ENCODE measurements at places on chromosomes 1 and 21.

- DNase-seq: peak; percentile 62
Observed at GRCh38 chr1:52569449-52570210, 16.7 kb upstream of the TUT4 start.

GRCh38 chr1:210662291-210663050 lies 333.8 kb downstream of the HHAT start:
- DNase-seq: peak; percentile 11

GRCh38 chr1:231416901-231417300 lies 5.2 kb downstream of the EGLN1 start:
- DNase-seq: no peak

GRCh38 chr21:34274001-34274400 lies 89.8 kb upstream of the KCNE2 start:
- no peak for DNase-seq

GRCh38 chr1:45753248-45754037 lies 3.0 kb upstream of the IPP start:
- no peak for DNase-seq

- no peak for DNase-seq
Observed at GRCh38 chr1:209041927-209042326, 541.6 kb upstream of the CAMK1G start.

- no peak for DNase-seq
Observed at GRCh38 chr1:233065685-233066084, 115.3 kb downstream of the NTPCR start.

- DNase-seq: peak; percentile 44
Observed at GRCh38 chr1:64215576-64215975, 12.2 kb downstream of the UBE2U start.

DNA sequence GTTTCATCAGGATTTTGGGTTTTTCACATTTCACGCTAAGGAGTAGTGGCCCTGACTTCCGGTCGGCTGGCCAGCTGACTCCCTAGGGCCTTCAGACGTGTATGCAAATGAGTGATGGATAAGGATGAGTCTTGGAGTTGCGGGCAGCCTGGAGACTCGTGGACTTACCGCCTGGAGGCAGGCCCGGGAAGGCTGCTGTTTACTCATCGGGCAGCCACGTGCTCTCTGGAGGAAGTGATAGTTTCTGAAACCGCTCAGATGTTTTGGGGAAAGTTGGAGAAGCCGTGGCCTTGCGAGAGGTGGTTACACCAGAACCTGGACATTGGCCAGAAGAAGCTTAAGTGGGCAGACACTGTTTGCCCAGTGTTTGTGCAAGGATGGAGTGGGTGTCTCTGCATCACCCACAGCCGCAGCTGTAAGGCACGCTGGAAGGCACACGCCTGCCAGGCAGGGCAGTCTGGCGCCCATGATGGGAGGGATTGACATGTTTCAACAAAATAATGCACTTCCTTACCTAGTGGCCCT lies 23.1 kb upstream of the TNFRSF1B start:
- no peak for DNase-seq

GRCh38 chr1:204271970-204272369 lies 58.2 kb upstream of the GOLT1A start:
- DNase-seq: no peak

GRCh38 chr1:54839824-54840223 lies 38.7 kb upstream of the TTC22 start:
- DNase-seq: no peak

- DNase-seq: no peak
Observed at GRCh38 chr1:77672374-77672773, 10.1 kb downstream of the ZZZ3 start.

- peak; percentile 84 for DNase-seq
Observed at GRCh38 chr1:178724728-178725465, at the start of gene RALGPS2. Gene RALGPS2, plus strand, starts transcription at chr1:178725244. Its CDS starts 51,521 bp downstream, at chr1:178776765.

GRCh38 chr1:89941110-89941766 lies 53.7 kb upstream of the ZNF326 start:
- DNase-seq: no peak

GRCh38 chr1:27885114-27885528 lies 12.8 kb downstream of the THEMIS2 start:
- no peak for DNase-seq

GRCh38 chr1:102853701-102854187 lies 254.6 kb downstream of the COL11A1 start:
- DNase-seq: no peak

- peak; percentile 82 for DNase-seq
Observed at GRCh38 chr1:205504311-205505075, at the start of gene CDK18. Gene CDK18, plus strand, starts transcription at chr1:205504669. Its CDS starts 18,499 bp downstream, at chr1:205523168.

GRCh38 chr1:209038735-209039134 lies 544.8 kb upstream of the CAMK1G start:
- DNase-seq: no peak

GRCh38 chr1:107276247-107276646 lies 135.4 kb downstream of the NTNG1 start:
- DNase-seq: no peak

- DNase-seq: no peak
Observed at GRCh38 chr1:8951231-8951630, 5.6 kb downstream of the CA6 start.

- no peak for DNase-seq
Observed at GRCh38 chr21:28213261-28213660, 779.4 kb downstream of the LTN1 start.

DNA sequence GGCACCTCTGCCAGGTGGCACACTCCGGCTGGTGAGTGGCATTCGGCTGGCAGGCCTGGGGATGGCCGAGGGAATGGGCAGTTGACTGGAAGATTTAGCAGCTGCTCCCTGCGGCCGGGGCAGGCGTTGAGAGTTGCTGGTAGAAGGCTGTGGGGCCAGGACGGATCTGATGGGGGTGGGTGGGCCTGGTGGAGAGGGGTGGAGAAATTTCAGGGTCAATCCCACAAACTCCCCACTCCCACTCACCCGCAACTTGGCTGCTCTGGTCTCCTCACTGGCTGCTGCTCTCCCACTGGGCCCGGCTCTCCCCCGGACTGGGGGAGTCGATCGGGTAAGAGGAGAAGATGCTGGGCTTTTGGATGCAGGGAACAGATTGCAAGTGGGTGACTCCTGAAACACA lies 2.1 kb downstream of the PSRC1 start:
- DNase-seq: no peak

DNA sequence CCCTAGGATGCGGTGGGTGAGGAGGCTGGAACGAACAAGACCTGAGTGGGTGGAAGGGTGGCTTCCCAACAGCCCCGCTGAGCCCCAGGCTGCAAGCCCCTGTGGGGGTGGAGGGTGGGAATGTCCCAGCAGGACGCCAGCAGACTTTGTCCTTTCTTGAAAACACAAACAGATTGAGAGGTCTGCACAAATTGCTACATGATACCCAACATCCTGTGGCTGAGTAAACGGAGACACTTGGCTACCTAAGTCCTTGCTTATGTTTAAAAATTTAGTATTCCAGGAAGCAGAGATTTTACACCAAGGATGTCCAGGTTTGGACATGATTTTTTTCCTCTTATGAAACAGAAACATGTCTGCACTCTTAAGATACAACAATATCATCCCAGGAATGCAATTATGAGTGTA lies 11.8 kb upstream of the F3 start:
- DNase-seq: no peak

DNA sequence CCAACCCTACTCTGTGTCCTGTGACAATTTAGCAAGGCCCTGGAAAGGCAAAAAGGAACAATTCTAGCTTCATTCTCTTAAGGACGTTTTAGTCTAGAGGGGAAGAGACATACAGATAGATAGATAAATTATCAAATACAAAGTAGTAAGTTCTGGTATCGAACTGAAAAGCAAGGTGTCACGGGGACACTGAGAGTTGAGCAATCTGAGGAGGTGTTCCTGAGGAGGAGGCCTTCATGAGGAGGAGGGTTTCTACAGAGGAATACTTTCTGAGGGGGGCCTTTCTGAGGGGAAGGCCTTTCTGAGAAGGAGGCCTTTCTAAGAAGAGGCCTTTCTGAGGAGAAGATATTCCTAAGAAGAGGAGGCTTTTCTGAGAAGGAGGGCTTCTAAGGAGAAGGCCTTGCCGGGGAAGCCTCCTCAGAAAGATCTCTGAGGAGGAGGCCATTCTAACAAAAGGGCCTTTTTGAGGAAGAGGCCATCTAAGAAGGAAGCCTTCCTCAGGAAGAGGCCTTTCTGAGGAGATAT lies 155.9 kb upstream of the COA6 start:
- DNase-seq: no peak

DNA sequence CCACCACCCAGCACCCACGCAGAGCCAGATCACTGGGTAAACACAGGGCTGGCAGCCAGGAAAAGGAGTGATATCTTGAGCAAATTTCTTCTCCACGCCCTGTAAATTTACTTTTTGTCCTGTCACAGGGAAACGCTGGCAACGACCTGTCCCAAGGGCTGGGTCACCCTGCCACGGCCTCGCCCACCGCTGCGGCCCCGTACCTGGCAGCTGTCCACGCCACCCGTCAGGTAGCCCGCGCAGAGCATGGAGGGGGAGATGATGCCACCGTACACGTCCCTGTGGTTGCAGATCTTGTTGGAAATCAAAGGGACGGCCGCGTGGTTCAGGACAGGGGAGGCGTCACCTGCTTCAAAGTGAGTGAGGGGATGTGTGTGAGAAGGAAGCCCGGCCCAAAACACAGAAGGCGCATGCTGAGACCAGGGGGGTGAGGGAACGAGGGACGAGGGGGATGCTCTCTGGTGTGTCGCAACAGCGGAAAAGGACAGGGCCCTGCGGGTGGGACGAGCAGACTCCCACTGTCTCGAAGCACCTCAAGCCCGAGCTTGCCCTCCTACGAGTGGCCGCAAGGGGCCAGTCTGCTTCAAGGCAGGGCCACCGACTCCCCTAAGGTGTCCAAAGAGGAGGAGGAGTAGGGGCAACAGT lies 10.1 kb upstream of the TFF1 start:
- DNase-seq: no peak

GRCh38 chr1:228510101-228510802 lies 23.1 kb downstream of the RNF187 start:
- DNase-seq: no peak

DNA sequence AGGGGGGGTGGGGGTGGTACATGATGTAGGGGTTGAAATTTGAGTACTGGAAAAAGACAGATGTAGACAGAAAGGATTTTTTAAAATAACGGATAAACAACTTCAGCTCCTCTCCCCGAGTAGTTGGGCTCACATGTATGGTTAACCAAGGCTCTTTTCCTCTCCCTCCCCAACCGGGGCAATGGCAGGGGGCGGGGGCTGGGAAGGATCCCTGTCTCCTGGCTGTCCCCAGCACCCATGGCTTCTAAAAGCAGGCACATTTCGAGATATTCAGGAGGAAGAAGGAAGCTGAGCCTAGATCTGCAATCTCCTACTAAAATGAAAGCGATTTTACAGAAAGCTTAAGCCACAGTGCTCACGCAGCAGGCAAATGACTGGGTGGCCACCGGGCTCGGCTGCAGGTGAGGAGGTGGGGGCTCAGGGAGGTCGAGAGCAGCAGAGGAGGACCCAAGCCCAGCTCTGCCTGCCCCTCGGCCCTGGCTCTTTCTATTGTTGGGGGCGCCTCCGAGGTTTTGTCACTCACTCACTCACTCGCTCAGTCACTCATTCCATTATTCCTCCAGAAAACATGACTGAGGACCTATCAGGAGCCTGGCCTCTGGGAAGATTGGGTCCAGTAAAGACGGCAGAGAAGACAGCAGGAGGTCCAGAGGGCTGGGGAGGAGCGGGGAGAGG lies 573.3 kb downstream of the PTPRU start:
- DNase-seq: no peak

DNA sequence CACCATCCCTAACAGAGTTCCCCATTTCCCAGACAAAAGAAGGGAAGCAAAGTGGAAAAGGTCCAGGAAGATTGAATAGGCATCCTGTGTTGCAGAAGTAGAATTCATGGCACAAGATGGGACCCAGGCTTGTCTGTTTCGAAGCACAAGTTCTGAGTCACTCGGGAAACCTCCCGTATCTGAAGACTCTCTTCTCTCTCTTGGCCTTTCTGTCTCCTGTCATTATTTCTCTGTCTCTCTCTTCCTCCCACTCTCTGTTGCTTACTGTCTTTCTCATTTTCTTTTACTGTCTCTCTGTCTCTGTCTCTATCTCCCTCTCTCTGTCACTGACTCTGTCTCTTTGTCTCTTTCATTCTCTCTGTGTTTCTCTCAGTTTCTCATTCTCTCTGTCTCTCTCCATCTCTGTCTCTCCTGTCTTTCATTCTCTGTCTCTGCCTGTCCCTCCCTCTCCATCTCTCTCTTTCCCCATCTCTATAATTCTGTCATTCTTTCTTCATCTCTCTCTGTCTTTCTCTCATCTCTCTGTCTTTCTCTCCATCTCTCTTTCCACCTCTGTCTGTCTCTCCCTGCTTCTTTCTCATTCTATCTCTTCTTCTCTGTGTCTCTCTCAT lies 23.7 kb downstream of the RNF187 start:
- DNase-seq: no peak

DNA sequence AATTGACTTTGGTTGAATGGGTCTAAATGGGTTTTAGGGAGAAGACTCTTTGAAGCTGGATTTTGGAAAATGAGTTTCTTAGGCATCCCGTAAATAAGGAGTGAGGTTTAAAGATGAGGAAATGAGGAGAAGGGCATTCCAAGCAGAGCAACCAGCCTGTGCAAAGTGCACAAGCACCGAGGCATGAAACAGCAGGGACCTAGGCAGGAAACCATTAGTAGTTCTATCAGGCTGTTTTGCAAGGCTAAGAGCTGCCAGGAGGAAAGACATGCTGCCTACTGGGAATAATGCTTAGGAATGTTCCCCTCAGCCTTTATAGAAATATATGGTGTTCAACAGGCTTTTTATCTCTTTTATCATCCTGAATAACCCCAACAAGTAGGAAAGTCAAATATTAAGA lies 153.1 kb upstream of the FGGY start:
- no peak for DNase-seq

DNA sequence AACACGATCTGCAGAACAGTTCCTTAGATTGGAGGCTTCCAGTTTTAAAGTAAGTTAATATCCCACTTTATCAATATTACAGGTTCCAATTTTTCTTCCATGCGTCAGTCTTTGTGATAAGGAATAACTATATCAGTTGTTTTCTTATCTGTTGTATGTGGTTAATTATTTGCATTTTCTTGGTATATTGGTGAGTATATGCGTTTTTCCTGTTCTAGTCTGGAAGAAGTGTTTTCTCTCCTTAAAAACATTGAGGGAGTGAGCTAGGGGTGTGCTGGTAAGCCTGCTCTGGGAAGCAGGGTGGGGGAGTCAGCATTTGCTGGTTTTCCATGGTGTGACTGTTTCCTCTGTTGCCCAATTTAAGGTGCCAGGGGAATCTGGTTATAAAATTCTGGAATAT lies 50.2 kb upstream of the KIF1B start:
- DNase-seq: no peak

GRCh38 chr1:165116171-165116570 lies 240.3 kb downstream of the LMX1A start:
- DNase-seq: no peak

- no peak for DNase-seq
Observed at GRCh38 chr1:68339505-68339904, 107.2 kb upstream of the WLS start.

- DNase-seq: no peak
Observed at GRCh38 chr1:222284466-222284865, 263.4 kb downstream of the HHIPL2 start.

DNA sequence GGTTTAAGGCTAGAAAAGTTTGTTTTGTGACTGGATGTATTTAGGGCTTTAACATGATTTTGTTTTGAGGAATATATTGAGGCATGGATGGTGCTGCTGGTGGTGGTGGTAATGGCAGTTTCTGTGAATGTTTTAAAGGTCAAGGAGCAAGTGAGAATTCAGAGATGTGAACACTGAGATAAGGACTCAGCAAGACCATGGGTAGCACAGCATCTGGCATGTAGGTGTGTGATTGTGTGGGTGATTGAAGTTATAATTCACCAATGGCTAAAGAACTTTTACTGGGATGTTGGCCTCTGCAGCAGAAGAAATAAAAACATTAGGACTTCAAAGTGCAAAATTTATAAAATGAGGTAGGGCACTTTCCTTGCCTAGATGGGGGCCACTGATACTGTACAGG lies 65.9 kb downstream of the MACF1 start:
- DNase-seq: no peak
